Stimulated activated CD4-positive, alpha-beta T cell treated with anti-CD3 and anti-CD28 coated beads, Interleukin-15, amount 100 ng/mL, for 1 hour (primary cell): ENCODE measurements at places on chromosomes 12 and 14.

GRCh38 chr12:57242691-57243454 lies 8.1 kb downstream of the STAC3 start:
- DNase-seq = no peak

DNA sequence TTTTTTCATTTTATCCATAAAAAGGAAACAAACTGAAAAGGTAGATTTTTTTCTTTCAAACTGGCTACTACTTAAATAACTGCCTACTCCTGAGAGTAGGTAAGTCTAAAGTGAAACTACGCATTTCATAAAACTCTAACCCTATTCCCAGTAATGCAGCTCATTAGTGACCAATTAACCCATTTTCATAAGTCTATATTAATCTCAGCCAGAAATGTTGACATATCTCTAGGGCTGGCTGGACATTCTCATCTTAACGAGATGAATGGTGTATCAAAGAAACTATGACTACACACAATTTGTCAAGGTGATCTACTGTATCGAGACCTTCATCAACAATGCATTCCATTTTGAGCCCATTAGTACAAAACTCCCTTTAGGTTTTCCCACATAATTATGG lies 57.2 kb downstream of the EPS8 start:
- DNase-seq = no peak

DNA sequence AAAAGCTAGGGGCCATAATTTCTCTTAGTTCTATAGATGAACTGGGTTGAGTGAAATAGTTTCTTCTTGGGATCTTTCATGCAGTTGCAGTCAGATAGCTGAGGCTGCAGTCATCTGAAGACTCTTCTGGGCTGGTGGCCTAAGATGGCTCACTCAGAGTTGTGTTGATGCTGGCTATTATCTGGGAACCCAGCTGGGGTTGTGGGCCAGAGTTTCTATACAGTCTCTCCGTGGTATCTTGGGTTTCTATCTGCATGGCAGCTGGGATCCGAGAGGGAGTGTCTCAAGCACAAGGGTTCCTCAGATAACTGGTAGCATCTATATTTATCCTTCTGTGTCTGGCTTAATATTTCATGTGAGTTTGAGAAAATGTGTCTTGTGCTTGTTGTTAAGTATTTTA lies 21.1 kb downstream of the AVPR1A start:
- DNase-seq = no peak

DNA sequence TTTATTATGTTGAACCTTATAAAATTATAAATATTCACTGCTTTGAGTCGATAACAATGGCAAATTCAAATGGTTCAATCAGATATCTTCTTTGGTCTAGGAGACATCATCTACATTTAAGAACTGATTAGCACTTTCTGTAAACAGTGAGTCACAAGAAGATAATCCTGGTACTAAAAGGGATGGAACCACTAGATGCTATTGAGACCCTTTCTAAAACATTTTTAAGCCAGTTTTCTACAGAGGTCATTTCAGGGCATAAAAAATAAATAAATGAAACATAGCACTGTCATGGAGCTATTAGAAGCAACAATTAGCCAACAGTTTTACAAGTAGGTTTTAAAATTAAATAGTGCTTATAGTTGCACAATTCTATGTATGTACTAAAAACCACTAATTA lies 212.2 kb downstream of the DUSP6 start:
- DNase-seq = no peak

DNA sequence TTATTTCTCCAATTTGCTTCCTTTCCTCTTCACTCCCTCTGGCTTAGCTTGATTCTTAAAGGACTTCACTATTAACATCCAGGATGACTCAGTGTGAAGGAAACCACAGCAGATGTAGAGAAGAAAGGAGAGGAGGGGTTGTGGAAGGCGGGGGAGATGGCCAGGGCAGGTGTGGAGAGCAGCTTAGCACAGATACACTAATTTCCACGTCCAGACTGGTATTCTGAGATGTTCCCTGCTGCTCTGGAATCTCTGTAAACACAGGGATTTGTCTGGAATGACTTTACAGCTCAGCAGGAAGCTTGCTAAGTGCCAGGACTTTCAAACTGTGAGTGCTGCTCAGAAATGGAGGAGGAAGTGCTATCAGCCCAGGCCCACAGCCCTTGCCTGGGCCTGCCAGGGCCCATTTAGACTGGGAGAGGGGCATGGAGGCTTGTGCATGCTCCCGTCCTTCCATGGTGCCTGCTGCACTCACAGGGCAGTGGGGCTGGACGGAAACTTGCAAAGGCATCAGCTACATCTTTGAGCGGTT lies 202.5 kb upstream of the DDHD1 start:
- no peak for DNase-seq

GRCh38 chr14:29037411-29037810 lies 270.8 kb downstream of the FOXG1 start:
- no peak for DNase-seq
